Skeletal muscle cell (primary cell): ENCODE measurements at places on chromosomes 11 and 22.

- no peak for DNase-seq
These were observed 46.4 kb downstream of the PPP6R3 start for GRCh38 chr11:68506908-68507307.

DNA sequence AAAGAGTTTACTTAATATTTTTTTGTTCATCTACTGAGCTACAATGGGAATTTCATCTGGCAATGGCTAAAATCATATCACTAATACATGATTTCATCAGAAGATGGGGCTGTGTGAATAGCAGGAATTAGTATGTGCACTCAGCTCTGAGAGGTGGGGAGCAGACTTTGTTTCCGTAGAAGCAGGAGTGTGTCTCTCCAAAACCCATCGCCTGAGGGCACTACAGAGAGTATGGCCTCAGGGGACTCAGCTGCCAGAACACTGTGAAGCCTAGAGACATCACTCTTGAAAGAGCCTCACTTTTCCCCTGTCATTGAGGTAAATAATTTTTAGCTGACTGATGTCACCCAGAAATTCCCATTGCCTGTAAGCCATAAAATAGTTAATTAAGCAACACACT, 261.4 kb upstream of the ISX start:
- DNase-seq, result no peak

DNA sequence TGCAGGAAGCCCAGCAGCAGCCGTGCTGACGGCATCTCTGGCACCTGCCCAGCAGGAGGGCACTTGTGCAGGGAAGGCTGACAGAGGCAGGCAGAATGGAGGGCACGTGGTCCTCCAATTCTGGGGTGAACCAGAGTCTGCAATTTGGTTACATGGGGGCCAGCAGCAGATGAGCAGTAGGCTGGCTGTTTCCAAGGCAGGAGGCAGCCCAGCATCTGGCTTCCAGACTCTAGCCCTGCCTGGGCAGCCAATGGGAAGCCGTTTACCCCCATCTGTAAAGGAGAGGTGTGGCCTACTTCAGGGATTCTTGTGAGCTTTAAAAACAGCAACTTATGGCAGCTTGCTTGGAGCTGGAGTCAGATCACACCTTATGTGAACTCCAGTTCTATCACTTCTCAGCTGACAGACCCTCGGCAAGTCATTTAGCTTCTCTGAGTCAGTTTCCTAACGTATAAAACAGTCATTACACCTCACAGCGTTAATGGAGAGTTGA, 27.9 kb upstream of the RASL10A start:
- DNase-seq, result no peak

- DNase-seq, result peak; percentile 3
These were observed 41.9 kb upstream of the KIRREL3 start for GRCh38 chr11:127042445-127042844.

DNA sequence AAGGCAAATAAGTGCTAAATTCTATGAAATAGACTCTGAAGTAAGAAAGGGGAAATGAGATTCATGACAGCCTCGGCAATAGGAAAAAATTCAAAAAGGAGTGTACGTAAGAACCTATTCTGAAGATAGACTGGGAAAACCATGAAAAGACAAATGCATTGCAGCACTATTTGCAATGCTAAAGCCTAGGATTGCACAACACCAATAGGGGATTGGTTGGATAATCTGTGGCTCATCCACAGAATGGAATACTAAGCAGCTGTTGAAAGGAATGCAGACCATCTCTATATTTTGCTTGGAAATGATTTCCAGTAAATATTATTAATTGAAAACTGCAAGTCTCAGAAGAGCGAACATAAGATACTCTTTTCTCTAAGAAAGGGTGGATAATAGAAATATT, 91.7 kb upstream of the CLMP start:
- DNase-seq, result no peak

DNA sequence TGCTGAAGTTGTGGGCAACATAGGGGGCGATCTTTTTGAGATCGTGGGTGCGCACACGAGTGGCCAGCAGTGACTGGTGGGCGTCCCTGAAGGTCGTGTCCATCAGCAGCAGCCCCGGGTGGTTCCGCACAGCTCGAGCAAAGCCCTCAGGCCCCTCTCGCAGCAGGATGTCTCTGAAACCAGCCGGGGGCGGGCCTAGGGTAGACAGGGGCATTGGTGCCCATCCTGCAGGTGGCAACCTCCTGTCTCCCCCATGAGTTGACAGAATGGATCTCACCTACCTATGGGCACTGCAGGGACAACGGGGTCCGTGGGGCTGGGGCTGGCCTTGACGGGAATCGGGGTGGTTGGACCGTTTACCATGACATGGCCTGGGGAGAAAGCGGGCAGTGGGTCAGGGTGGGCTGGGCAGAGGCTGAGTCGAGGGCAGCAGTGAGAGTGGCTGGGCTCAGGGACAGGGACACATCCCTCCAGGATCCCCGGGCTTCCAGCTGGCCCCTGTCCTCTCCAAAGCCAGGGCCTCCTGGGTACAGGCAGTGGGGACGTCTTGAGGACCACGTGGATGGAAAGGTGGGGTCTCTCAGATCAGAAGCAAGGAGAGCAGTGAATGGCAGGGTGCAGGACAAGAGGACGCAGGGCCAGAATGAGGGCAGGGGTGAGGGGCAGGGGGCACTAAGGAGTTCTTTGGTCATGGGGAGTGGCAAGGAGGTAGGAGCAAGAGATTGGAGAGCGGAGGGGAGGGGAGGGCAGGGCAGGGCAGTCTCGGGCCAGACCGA, 4.2 kb upstream of the LRFN4 start:
- no peak for DNase-seq

GRCh38 chr11:24593332-24593731, 96.5 kb downstream of the LUZP2 start:
- DNase-seq, result no peak

DNA sequence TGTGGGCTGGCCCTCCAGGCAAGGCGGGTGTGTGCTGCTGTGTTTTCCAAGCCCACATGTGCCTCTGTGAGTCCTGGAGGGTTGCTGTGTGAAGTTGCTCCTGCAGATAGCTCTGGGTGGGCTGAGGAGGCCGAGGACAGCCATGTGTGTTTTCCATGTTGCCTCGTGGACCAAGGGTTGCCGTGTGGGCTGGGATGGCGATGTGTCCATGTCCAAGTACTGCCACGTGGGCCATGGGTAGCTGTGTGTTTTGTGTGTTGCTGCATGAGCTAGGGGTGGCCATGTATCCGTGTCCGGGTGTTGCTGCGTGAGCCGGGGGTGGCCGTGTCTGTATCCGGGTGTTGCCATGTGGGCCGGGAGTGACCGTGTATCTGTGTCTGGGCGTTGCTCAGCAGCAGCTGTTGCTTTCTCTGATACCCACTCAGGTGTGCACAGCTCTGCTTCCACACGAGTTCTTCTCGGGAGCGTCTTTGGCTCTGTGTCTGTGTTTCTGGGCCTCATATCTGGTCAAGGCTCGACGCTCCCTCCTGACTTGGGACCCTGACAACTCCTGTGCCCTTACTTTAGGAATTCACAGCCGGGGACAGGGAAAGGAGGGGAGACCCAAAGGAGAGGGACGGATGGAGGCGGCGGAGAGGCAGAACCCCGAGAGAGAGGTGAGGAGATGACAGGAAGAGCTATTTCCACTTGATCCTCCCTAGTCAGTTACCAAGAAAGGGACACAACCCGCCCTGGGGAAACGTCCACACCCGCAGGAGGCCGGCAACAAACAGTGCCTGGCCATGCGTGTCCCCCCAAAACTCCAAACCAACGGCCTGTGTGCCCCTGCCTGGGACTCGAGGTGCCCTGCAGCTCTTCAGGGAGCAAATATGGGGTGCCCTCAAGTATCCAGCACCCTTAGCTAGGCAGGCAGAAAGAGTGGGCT, 83.1 kb downstream of the PHF21B start:
- DNase-seq, result no peak

DNA sequence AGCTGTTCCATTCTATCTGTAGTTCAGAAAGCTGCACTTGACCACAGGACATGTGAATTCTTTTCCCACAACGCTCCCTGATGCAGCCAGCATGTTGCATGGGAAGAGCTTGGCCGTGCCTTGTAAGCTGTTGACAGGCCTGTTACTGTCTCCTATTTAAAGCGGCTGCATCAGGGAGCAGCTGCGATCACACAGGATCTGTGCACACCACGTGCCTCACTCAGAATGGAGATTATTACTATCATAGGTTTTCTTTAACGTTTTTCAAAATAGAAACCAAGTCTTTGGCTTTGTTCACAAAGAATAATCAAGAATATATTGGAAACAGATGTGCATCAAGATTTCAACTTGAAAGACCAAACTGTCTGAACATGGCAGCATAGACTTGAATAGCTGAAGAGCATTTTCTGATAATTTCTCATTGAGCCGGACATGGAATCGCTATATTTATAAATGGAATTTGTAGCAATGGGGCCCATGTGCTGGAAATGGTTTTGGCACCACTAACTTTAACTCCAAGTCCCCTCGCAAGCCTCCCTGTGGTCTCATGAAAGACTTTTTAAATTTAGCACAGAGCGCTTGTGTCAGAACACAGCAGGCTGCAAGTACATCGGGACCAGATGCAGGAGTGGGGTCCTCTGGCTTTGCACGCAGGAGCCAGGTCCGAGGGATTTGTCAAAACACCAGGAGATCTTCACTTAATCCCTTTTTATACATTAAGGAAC, 40.8 kb upstream of the MYO18B start:
- DNase-seq, result peak; percentile 67

GRCh38 chr11:124608147-124608546, 3.1 kb upstream of the PANX3 start:
- no peak for DNase-seq

- peak; percentile 12 for DNase-seq
These were observed 53.9 kb downstream of the MSANTD4 start for GRCh38 chr11:105968021-105968697.

DNA sequence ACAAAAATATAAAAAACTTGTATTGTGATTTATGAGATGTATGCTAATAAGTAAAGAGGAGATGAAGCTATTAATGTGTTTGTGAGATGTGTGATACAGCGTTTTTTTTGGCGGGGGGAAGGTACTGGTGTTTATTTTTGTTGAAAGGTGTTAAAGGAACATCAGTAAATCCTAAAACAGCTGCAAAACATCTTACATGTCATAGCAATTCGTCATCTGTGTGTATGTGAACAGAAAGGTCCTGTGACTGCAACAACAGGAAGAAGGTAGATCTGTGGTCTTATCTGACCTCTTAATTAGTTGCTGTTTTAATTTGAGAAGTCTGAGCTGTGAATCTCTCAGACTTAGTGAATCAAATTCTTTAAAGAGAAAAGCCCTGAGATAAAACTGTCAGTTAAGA, 1041.1 kb downstream of the JRKL start:
- no peak for DNase-seq

GRCh38 chr11:45167283-45167682, 20.8 kb downstream of the PRDM11 start:
- DNase-seq, result no peak

DNA sequence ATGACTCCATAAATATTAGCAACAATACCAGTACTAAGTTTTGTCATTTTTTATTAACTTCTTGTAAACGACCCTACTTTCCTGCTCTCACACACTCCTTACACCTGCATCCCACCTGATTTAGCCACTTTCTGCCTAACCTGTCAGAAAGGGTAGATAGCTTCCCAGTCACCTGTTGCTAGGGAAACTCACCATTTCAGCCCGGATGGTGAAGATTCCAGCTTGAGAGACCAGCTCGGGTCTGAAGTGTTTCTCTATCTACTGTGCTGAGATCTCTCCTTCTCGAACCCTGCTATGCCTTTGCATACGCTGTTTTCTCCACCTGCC, at the start of gene PARVG:
Gene PARVG (plus strand): TSS at position 220 of the 327 bp plus-strand sequence. CDS start 2,405 bp downstream, outside the sequence.
- DNase-seq, result no peak

- no peak for DNase-seq
These were observed 42.7 kb upstream of the CYP2D6 start for GRCh38 chr22:42173183-42173926.

GRCh38 chr11:12767027-12767426, 92.8 kb downstream of the TEAD1 start:
- no peak for DNase-seq

GRCh38 chr22:32880893-32881596, 79.5 kb downstream of the TIMP3 start:
- DNase-seq, result peak; percentile 53

DNA sequence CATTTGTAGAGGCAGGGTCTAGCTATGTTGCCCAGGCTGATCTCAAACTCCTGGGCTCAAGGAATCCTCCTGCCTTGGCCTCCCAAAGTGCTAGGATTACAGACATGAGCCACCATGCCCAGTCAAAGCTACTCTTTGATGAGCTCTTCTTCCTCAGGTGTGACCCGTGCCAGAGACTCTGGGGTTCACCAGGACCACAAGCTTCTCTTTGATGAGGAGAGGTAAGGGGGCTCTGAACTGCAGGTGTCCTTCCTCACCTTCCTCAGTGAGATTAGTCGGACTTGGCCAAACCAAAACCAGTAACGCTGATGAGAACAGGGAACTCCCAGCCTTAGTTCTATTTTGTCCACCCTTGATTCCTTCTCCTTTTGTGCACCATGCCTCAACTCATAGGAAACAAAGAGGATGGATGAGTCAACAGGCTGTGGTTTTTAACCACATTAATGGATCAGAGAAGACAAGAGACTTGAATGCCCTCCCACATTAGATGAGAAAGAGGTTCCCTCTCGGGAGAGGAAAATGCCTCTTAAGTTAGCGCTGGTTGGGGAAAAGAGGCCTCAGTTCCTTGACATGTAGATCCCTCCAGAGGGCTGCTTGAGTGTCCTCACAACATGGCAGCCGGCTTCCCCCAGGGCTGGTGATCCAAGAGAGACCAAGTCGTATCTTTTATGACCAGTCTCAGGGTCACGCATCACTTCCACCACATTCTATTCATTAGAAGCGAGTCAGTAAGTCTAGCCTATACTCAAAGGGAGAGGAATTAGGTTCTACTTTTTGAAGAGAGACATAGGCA, 25.7 kb upstream of the CTR9 start:
- peak; percentile 57 for DNase-seq

DNA sequence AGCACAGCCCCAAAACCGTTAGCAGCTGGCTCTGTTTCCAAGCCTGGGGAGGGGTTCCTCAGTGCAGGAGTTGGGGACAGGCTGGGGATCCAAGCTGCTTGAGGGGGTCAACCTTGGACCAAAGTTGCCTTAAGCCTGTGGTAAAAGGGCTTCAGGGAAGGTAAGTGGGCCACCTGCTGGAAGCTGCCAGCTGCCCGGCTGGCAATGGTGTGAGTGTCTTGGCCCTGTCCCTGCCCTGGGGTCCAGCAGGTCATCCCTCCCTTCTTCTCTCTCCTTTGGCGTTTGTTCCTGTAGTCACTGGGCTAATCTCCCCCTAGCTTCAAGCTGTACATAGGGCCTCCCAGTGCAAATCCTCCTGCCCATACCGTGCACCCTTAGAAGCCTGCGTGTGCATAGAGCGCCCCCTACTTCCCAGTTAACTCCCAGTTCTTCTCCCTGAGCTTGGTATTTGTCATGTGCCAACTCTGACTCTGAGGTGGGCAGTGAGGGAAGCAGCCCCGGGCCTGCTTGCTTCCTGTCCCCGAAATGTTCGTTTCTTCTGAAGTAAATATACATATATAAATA, 4.4 kb downstream of the TMEM258 start:
- DNase-seq, result peak; percentile 19
